Fibroblast of the aortic adventitia (primary cell): ENCODE measurements at places on chromosomes 2 and 18. TPM values are rescaled to one million over a fixed set of nuclear protein-coding genes. Genes with fewer than 3 reads are reported as not detected.

- DNase-seq = no peak
Measured at GRCh38 chr2:128876986-128877983, 558.6 kb upstream of the HS6ST1 start.

DNA sequence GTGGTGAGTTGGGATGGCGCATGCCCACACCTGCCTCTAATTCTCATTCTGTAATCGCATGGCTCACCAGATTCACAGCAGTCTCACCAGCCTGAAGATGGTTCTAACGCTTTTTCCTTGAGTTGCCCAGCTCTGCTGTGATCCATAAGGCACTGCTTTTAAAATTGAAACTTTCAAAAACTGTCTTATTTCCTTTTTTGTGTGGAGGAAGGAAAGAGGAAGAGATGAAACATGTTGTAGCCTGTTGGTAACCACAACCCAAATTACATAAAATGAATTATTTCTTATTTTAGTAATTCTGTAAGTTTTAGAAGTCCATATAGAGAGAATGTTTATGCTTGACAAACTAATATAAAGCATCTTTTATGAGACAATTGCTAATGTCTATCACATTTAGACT is 165.4 kb downstream of the RBM43 start:
- DNase-seq = no peak

TFCP2L1 gene
- total RNA-seq = under 0.01 TPM in 1 of 2 replicates, not detected in the other

DNA sequence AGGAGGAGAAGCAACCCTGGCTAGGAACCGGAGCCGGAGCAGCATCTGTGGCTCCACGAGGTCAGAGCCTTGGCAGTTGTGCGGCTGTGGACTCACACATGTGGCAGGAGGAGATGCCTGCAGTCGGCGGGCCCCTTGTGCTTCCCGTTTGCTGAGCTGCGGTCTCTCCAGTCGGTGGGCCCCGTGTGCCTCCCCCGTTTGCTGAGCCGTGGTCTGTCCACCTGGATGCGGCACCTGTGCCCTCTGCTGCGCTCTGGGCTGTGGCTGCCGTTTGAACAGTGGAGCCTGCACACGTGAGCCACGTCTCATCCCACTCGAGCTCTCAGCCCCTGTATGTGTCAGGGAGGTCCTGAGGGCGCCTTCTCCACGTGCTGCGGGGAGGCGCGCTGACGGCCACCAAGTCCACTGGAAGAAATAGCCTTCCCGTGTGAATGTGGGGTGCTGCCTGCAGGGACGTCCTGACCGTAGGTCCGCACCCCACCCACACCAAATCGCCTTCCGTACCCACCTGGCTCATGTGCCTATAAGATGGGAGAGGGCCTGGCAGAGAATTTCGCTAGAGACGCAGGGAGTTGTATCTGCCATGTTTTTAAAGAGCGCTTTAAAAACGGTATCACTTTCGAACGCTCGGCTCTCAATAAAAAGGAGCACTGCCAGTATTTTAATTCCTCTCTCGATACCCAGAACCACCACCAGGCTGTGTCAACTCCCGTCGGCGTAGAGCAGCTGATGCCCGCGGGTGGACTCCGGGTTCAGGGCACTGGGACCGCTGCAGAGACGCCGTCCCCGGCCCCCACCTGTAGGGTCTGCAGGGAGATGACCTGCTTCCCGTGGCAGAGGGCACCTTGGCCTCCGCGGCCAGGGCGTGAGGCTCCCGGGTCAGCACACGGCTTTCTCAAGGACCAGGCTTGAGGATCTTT is 117.0 kb downstream of the NFATC1 start:
- no peak for DNase-seq

PRSS56 gene
- not detected in 2 replicates for total RNA-seq

ADGRF3 gene
- 0.09 TPM in 1 of 2 replicates, not detected in the other for total RNA-seq

- no peak for DNase-seq
Measured at GRCh38 chr2:1632510-1632909, 111.8 kb downstream of the PXDN start.

GRCh38 chr2:196913691-196914090 is 12.8 kb downstream of the PGAP1 start:
- DNase-seq = no peak

- no peak for DNase-seq
Measured at GRCh38 chr2:16931441-16931840, 265.8 kb upstream of the CYRIA start.
